ENCODE measurements at places on chromosomes 7 and 10.

DNA sequence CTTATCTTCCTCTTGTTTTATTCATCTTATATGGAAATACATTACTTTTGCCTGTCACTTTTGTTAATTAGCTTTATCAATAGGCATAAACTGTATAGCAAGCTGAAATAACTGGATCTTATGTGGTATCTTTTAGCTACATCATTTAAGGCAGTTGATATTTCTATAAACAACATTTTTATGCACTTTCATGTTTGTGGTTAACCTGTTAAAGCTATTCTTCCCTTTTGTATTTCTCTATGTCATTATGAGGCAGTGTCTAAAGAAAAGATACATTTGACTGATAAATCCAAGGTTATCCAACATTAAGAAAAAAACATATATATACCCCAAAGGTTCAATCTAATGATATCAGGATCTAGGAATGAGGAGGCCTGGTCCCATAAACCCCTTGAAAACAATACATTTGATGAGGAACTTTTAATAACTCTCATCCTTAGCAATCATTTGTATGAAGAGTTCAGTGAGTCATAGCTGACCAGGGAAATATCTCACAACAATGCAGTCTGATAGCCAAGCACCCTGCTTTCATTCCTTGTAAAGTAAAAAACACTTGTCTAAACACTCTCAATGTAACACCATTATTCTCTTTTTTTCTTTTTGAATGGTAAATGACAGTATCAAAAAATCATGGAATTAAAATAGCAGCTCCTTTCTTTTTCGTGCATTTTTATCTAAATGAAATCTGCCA lies 300.9 kb downstream of the NEBL start:
- DNase-seq: no peak

GRCh38 chr7:157520249-157520648 lies 183.4 kb downstream of the DNAJB6 start:
- no peak for DNase-seq

DNA sequence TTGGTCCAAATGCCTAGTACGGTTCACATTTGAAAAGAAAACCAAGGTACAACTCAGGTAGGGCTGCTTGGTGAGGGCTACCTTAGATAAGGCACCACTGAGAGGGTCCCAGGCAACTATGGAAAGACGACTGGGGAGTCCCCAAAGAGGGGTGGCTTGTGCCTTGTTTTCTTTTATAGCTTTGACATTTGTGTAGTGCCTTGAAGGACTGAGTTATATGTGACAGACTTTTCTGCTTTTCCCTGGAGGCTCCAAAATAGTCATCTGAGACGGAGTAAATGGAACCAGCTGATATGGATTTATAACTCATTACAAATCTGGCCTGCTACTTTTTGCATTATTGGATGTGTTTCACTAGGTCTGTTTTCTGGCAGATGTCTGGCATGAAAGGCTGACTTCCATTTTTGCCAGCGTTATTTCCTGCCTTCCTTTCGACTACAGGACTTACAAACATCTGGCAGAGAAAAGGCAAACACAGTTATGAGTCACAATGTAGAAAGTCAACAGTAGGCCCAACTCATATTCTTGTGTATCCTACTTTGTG lies 88.2 kb upstream of the IMMP2L start:
- no peak for DNase-seq

DNA sequence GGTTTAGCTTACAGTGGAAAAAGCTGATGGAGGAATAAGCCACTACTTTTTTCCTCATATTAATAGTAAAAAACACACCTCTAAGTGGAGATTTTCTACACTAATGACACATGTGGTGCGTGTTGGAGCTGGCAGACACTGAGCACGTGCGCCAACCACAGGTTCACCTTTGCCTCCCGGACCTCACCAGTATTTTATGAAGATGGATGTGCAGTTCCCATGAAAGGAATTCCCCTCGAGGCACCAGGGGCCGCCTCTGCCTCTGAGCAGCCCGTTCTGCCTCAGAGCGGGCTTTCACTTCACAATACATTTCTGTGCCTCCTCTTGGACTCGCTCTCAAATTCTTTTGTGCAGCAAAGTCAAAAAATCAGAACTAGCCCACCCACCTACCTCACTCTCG lies 477.5 kb upstream of the ADARB2 start:
- DNase-seq: no peak

- peak; percentile 68 for DNase-seq
Measured at GRCh38 chr7:44261240-44261639, 60.5 kb downstream of the YKT6 start.

DNA sequence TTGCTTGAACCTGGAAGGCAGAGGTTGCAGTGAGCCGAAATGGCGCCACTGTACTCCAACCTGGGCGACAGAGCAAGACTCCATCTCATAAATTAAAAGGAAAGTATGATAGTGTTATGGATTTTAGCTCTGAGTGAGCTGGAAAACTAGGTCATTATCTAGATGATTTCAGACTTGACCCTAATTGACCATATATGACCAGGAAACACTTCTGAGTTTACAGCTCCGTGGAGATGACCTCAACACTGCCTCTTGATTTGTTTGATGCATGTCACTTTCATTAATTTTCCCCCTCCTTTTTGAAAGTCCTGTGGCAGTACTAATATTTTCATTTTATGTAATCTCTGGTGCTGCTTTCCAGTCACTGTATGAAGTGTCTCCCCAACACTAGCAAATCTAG lies 7.8 kb upstream of the SEC61A2 start:
- peak; percentile 73 for DNase-seq

- no peak for DNase-seq
Measured at GRCh38 chr10:35449944-35450343, 113.6 kb downstream of the CCNY start.

- DNase-seq: no peak
Measured at GRCh38 chr10:108582387-108582786, 1340.9 kb downstream of the XPNPEP1 start.

DNA sequence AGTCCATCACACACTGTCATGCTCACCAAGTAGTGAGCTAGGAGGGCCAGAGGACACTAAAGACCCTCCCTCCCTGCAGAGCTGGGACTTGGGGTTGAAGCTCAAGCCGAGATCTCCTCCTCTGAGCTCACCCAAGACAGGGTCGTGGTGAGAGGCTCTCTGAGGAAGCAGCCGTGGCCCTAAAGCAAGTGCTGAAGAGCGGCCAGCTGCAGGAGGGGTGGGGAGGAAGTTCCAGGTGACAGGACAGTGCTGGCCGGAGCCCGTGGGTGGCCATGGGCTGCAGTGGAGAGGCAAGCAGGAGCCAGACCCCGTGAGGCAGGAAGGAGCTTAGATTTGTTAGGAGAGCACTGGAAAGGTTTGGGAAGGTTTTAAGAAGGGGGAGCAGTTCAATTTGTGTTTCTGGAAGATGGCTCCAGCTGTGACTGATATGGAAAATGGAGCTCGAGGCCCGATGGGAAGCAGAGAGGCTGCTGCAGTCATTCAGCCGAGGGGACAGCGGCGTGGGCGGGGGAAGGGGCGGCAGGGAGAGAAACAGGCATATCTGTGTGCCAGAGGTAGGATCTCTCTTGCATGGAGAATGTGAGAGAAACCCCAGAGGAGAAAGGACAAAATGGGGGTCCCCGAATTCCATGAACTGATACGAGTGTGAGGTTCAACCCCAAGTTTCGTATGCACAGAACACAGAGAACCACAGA lies 26.9 kb upstream of the DNAAF5 start:
- DNase-seq: no peak

DNA sequence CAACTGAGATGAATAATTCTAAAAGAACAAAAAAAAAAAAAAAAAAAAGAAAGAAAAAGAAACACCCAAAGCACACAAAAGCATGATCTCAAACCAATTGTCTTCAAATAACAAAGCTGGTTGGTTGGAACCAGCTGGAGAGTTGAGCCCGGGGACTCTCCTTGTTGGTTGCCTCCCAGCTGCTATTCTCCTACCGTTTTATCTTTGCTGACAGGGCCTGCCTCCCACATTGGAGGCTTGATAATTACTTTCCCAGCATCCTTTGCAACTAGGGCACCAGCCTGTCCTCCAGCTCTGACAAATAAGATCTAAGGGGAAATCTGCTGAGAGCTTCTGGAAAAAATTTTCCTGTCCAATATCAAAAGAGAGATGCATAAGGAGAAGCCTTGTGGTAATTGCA lies 6.8 kb downstream of the PON1 start:
- no peak for DNase-seq

- no peak for DNase-seq
Measured at GRCh38 chr7:17493446-17493845, 195.0 kb downstream of the AHR start.

DNA sequence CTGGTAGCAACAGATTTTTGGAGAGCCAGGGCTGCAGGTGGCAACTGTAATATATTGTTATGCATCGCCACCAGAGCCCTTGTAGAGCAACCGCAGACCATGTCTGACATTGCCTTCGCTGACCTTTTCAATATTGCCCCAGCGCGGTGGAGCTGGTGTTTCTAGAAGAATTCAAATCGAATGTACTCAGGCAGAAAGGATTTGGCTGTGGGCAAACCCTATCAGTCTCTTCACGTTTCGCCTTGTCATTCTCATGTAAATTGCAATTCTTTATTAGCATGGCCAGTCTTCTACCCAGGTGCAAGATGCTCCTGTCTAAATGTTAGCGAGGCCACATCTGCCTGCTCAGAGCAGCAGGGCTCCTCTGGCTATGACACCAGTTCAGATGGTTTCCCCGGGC lies 490.2 kb upstream of the AUTS2 start:
- DNase-seq: no peak

- DNase-seq: no peak
Measured at GRCh38 chr10:54866666-54867065, 65.6 kb upstream of the PCDH15 start.

DNA sequence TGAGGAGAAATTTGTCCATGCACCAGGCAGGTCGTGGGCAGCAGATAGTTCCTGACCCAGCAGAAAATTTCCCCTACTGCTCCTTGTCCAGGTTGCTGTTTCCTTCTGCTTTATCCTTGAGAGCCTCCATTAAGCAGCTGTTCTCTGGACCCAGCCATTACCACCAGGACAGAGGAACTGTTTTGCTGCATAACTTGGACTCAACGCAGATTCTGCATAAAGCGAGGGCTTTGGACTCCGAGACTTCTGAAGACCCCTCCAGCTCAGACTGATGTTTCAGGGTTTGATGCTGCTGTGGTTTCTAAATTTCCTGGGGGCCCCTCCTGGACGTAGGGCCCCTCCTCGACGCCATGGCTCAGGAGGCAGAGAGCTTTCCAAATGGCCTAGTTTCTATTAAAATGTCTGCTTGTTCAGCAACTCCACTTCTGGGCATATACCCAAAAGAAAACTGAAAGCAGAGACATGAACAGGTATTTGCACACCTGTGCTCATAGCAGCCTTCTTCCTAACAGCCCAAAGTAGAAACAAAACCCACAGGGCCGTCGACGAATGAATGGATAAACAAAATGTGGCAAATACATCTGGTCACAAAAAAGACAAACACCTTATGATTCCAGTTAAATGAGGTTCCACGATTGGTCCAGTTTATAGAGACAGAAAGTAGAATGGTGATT lies 28.3 kb upstream of the LMTK2 start:
- DNase-seq: no peak

- no peak for DNase-seq
Measured at GRCh38 chr10:80485946-80486764, 32.0 kb downstream of the TSPAN14 start.

- no peak for DNase-seq
Measured at GRCh38 chr10:97713339-97713825, at the start of gene MARVELD1. TSS of gene MARVELD1 (plus strand) at chr10:97713730. CDS start at chr10:97713877, 147 bp downstream.

DNA sequence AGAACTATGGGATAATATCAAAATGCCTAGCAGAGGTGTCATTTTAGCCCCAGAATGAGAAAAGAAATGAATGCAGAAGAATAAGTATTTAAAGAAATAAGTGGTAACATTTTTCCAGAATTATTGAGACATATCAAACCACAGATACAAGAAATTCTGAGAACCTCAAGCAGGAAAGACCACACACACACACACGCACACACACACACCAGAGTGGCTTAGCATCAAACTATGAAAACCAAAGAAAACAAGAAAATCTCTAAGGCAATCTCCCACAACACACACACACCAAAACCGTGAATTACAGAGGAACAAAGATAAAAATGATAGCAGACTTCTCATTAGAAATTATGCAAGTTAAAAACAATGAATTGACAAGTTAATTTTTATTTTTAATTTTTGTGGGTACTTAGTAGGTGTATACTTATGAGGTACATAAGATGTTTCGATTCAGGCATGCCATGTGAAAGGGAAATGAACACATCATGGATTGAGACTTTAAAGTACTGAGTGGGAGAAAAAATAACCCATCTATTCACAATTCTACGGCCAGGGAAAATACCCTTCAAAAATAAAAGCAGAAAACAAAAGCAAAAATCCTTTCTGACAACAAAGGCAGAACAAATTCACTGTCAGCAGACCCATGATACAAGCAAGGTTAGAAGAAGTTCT lies 14.6 kb downstream of the PPIF start:
- DNase-seq: no peak

GRCh38 chr10:74255888-74256357 lies 104.9 kb downstream of the ADK start:
- no peak for DNase-seq

- no peak for DNase-seq
Measured at GRCh38 chr10:47438857-47439474, 44.9 kb downstream of the ANXA8 start.

GRCh38 chr10:45454859-45455258 lies 80.8 kb downstream of the ALOX5 start:
- no peak for DNase-seq

- no peak for DNase-seq
Measured at GRCh38 chr7:55110993-55111361, 92.2 kb downstream of the EGFR start.

GRCh38 chr10:107618504-107618994 lies 454.0 kb upstream of the SORCS1 start:
- no peak for DNase-seq

GRCh38 chr10:131588704-131589220 lies 277.2 kb upstream of the TCERG1L start:
- DNase-seq: no peak

GRCh38 chr10:113049881-113050280 lies 99.8 kb downstream of the TCF7L2 start:
- no peak for DNase-seq

DNA sequence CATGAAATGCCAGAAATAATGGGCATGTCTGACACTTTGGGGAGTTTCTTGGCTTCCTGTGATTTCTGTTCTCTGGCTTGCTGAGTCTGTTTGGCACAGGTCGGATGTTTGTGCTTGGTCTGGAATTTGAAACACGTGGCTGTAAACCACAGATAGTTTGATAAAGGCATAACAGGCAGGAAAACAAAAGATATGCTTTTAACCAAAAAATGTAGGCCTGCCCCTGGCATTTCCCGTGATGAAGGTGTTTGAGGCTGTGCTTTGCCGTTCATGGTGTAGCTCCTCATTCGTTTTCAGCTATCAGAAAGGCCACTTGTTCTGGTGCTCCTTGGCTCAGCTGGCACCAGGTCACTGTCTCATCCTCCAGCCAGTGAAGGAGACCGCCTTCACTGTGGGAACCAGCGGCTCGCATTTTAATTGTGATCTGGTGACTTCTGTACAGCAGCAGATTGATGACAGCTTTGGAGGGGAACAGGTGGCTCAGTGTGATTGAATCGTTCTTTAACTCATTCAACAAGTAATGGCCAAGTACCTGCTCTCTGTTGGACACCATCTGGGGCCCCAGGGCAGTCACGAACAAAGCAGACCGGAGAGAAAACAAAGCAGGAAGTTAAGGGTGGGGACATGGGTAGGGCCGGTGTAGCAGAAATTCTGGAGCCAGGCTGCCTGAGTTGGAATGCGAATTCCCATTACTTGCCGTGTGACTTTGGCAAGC lies 111.5 kb downstream of the CCNY start:
- DNase-seq: no peak
